ENCODE measurements at places on chromosomes 3 and 15. TPM values are rescaled to one million over a fixed set of nuclear protein-coding genes. Genes with fewer than 3 reads are reported as not detected.

Gene ZIC1
- total RNA-seq: not detected

- no peak for DNase-seq
Measured at GRCh38 chr15:77123854-77124253, 52.9 kb upstream of the TSPAN3 start.

GRCh38 chr3:100875239-100875638 lies 118.0 kb downstream of the ABI3BP start:
- no peak for DNase-seq

GRCh38 chr3:10469441-10470119 lies 35.8 kb downstream of the ATP2B2 start:
- DNase-seq: no peak

DNA sequence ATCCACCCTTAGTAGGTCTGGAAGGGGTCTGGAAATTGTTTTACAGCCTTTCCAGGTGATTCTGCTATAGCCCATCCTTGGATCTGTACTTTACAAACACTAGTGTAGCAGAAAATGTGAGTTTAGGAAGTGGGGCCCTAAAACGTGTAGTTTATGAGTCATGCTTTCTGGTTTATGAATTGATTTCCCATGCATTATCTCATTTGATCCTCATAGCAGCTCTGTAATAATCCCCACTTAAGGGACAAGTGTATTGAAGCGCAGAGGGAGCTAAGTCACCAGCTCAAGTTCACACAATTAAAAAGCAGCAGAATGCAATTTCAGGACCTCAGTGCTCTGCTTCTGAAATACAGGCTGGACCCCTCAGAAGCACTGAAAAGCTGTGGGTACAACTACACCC lies 22.7 kb upstream of the STARD5 start:
- no peak for DNase-seq

DNA sequence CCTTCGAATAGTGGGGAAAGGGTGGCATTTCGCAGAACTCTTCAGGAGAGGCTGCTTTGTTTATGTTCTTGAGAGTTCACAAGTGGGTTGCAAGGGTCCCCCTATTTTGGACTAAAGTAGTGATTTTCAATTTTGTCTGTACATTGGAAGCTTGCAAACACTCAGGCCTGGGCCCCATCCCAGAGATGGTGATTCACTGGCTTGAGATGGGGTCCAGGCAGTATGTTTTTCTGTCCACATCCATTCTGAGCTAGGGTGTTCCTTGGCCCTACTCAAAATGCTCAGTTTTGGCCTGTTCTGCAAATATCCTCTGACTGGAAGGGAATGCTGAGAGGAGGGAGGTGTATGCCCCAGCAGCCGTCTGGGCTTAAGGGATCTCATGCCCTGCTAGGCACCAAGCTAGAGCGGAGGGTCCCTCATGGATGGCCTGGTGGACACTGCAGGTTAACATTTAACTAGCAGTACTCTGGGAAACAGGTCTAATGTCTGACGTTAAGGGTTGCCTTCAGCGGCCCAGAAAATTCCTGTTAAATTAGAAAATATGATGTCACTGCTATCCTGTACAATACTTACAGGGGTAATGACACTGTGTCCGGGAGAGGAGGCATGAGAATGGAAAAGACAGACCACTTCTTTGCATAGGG lies 181.4 kb downstream of the OPA1 start:
- peak; percentile 37 for DNase-seq

Gene GALNT15
- 0.23 TPM for total RNA-seq

DNA sequence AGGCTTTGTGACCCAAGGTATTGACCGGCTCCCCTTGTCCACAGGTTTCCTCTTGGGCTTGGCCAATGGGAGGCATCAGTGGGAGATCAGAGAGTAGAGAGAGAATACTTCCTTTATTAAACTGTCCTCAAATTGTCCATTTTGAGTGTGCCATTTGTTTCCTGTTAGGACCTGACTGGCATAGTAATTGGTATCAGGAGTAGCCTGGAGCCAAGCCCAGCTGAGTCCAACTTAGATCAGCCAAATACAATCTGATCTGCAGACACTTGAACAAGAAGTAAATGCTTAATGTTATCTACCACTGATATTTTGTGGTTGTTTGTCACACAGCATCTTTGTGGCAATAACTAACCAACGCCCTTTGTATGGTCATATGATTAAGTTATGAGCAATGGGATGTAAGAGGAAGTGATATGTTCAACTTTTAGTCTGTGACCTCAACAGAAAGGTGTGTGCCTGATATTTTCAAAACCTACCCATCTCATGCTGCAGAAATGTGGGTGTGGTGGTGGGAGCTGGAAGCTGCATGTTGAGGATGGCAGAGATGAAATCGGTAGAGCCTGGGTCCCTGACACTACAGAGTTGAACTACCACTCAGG lies 13.3 kb downstream of the MYD88 start:
- no peak for DNase-seq

Gene AADACL2
- total RNA-seq: not detected

- DNase-seq: no peak
Measured at GRCh38 chr3:147551491-147551890, 142.3 kb downstream of the ZIC1 start.

GRCh38 chr15:27422997-27423396 lies 452.0 kb downstream of the GABRG3 start:
- DNase-seq: no peak

Gene HYKK
- total RNA-seq: 3.9 TPM

DNA sequence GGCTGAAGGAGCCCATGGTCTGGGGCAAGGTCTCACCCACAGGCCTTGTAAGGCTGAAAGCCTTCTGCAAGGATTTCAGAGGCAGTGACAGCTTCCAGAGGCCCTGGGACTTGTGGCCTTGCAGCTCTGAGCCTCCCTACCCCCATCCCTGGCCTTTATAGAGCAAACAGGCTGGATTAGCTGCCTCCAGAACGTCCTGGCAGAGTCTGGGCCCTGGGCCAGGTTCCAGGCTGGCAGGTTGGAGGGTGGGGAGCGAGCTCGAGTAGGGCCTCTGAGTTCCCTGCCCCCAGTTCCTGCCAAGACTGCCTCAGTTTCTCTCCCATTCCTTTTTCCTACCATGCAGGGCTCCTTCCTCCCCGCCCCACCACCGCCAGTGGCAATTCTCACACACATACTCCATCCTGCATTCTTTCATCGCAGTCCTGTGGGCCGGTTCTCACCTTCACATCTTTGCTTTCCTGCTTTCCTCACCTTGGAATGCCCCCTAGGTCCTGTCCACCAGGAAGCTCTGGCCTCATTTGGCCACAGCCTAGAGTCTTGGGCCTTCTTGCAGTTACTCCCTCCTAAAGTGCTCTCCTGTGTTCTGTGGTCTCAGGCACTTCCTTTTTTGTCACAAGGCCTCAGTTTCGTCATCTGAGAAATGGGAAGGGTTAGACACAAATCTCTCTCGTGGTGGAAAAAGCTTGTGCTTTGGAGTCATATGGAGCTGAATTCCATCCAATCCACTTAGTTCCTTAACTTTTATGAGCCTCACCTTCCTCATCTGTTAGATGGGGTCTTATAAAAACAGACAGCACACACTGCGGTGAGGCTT lies 2.7 kb downstream of the LMAN1L start:
- no peak for DNase-seq

DNA sequence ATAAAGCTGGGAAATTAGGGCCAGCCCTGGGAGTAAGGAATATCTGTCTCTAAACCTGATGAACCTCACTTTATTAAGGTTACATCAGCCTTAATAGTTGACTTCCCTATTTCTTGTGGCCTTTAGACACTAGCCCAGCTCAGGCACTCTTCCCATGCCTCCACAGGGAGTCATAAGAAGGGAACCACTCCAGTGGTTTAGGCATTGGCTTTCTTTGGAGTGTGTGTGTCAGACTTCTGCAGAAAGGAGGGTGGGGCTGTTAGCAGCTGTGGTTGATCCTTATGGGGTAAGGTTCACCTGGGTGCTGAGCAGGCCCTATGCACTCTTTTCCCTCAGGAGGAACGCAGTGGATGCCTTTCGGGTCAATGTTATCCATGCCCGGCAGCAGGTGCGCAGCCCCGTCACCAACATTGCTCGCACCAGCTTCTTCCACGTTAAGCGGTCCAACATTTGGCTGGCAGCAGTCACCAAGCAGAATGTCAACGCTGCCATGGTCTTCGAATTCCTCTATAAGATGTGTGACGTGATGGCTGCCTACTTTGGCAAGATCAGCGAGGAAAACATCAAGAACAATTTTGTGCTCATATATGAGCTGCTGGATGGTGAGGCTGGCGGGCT lies 4.0 kb downstream of the AP2M1 start:
- DNase-seq: no peak

GRCh38 chr3:16614033-16615031 lies 9.1 kb upstream of the DAZL start:
- no peak for DNase-seq

DNA sequence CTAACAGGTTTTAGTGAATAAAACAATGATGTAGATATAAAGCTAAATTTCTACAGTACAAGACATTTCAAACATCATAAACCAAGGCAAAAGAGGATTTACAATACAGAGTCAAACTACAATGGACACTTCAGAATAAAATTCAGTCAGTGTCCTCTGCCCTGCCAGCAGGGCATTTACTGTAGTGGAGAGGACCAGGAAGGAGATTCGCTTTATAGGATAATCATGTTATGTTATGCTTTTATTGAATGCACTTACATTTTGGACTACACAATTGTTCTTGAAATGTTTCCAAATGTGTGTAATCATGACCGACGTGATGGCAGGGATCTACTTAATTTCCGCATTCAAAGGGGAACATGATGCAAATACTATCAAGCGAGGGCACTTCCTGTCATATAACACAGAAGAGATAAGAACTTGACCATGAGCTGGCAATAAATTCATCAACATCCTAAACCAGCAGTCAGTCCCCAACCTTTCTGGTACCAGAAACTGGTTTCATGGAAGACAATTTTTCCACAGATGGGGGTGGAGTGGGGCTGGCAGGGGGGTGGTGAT lies 925.6 kb downstream of the FHIT start:
- no peak for DNase-seq

DNA sequence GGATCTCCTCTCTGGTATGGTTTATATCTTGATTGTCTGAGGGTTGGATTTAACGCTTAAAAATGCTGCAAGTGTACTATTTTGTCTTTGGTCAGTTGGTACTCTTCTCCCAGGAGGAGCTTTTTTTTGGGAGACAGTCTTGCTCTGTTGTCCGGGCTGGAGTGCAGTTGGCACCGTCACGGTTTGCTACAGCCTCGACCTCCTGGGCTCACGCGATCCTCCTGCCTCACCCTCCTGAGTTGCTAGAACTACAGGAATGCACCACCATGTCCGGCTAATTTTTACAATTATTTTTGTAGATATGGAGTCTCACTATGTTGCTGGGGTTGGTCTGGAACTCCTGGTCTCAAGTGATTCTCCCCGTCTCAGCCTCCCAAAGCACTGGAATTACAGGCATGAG lies 89.5 kb downstream of the FNDC3B start:
- DNase-seq: no peak

DNA sequence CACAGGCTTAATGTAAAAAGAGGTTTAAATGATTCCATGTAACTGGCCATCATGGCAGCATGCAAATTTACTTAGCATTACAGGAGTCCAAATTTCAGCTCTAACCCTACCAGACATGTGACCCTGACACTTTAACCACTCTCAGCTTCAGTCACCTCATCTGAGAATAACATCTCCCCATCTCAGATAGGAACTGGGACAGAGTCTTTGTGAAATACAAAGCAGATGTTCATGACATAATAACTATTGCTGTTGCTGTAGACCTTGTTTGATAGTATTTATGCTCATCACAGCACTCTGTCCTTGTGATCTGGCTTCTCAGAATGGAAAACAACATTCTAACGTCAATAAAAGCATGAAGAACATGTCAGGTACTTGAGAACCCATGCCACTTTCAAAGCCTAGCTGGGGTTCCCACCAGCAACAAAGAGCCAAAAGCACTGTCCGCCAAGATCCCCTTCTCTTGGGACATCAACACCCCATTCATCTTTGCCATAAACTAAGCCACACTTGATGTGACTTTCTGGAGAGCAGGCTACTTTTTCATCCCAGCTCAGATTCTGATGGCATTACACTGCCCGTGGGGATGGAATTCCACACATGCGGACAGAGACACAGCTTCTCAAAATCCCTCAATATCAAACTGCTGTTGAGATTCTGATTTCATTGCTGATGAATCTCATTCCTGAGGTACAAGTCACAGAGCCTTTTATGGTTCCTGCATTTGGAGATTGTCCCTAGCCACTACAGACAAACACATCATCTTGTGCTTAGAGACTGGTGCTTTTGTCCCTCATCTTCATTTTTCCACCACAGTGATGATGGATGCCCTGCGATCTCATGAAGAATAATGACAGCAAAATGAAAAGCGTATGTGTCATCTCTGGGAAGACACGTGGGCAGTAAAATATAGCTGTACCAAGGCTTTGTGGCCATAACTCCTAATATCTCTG lies 202.7 kb downstream of the TNIK start:
- no peak for DNase-seq

All from endodermal cell (in vitro differentiated cells).